ENCODE measurements at places on chromosomes 12 and 14. TPM values are rescaled to one million over a fixed set of nuclear protein-coding genes. Genes with fewer than 3 reads are reported as not detected.
A peak's percentile ranks its signal among the peaks of the same experiment; 100 is the strongest.

GRCh38 chr12:104182621-104183378 lies 32.8 kb upstream of the TXNRD1 start:
- no peak for DNase-seq

DNA sequence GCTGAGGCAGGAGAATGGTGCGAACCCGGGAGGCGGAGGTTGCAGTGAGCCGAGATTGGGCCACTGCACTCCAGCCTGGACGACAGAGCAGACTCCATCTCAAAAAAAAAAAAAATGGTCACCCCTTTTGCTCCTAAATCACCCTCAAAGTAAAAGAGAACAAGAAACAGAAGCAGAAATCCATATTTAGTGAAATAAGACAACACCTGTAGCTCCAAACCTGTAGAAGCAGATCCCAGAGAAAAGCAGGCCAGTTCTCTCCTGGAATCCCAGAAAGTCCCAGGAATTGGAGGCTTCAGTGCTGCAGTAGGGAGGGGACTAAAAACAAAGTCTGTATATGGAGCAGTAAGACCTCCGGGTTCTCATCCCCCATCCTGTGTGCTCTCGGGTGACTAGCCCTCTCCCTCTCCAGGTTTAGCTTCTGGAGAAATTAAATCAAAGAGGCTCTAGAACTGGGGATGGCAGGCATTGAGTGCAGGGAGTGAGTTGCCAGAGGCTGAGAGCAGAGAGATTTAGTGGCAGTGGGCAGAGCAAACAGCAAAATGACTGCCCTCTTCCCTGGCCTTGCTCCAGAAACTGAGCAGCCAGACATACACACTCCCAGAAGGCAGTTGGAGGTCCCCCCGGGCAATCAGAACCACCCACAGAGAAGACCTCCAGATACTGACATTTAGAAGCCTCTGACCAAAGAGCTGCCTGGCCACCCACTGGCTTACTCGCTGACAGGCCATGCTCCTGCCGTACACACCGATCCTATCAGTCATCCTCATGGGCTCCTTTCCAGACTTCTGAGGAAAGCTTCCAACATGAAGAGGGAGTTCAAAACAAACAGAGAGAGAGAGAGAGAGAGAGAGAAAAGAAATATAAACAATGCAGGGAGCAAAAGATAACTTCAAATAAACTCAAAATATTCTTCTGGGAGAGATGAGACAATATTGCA lies 6.3 kb upstream of the MLXIP start:
- no peak for DNase-seq

Gene PSEN1
- polyA plus RNA-seq: 20.2 TPM

Gene AICDA
- polyA plus RNA-seq: not detected

- no peak for DNase-seq
Measured at GRCh38 chr12:2226641-2227040, 173.9 kb downstream of the CACNA1C start.

GRCh38 chr12:127165567-127166392 lies 1101.2 kb upstream of the TMEM132C start:
- DNase-seq: peak; percentile 33

Gene TIGAR
- polyA plus RNA-seq: 28.8 TPM

DNA sequence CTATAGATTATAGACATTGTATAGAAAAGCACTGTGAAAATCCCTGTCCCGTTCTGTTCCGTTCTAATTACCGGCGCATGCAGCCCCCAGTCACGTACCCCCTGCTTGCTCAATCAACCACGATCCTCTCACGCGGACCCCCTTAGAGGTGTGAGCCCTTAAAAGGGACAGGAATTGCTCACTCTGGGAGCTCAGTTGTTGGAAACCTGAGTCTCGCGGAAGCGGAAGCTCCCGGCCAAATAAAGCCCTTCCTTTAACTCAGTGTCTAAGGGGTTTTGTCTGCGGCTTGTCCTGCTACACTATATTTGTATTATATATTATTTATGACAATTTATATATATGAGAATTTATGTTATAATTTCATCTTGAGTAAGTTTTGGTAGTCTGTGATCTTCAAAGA lies 213.6 kb upstream of the AMIGO2 start:
- DNase-seq: no peak

DNA sequence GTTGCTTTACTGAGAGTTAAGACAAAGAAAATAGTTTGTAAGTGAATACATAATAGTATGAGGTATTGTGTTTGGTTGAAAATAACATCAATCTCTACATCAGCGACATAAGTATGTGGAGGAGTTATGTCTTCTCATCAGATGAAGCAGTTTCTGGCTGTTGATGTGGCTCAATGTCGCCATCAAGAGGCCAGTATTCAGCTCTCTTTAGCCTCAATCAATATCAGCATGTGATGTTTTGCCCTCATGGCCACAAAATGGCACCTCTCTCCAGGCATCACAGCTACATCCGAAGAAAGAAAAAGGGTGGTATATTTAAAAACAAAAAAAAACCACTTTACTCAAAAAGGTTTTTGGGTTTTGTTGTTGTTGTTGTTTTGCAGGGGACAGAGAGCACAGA lies 302.3 kb upstream of the TMEM132C start:
- no peak for DNase-seq

DNA sequence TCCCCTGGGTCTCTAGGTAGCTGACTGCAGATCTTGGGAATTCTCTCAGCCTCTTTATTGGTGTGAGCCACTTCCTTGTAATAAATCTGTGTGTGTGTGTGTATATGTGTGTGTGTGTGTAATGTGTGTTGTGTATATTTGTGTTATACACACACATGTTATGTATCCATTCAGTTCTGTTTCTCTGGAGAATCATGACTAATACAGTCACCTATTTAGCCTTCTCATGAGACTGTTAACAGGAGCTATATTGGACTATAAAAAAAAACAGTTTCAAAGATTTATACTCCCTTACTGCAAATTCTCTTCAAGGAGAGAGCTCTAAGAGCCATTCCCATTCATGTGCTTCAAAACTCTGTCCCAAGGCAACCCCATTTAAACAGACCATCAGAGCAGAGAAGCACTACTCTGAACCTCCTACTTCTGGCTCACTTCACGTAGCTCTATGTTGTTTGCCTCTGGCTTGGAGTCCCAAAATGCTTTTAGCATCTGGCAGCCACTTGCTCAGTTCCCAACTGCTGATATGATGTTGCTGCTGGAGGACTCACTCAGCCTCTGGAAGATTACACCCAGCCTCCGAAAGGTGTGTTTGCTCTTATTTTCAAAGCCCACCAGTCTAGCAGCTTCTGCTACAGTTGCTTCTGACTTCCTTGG lies 48.7 kb upstream of the KITLG start:
- no peak for DNase-seq

Gene ITGA7
- 12.2 TPM for polyA plus RNA-seq

GRCh38 chr14:71056168-71056567 lies 148.9 kb downstream of the PCNX1 start:
- DNase-seq: no peak

Gene SLC6A13
- polyA plus RNA-seq: not detected

DNA sequence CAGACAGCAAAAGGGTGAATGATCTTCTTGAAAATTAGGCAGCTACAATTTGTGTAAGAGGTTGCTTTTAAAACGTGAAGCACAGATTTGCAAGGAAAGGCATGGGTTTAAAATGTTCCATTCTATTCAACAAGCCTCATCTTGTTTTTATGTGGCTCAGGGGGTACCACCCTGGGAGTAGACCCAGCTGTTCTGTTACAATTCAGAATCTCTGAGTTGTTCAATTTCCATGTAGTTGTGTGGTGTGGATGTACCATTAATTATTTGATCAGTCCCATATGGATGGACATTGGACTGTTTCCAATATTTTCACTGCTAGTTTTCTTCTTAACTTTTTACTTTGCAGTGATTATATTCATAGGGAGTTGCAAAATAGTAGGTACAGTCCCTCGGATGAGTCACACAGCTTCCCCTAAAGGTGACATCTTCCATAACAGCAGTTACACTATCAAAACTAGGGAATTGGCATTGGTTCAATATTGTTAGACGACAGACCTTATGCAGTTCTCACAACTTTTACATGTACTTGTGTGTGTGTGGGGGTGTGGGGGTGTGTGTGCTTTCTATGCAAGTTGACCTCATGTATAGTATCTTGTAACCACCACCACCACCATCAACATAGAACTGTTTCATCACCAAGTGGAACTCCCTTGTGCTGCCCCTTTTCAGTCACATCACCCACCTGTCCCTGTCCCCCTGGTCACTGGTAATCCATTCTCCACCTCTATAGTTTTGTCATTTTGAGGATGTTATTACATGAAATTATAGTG lies 59.0 kb upstream of the CAPRIN2 start:
- DNase-seq: no peak

DNA sequence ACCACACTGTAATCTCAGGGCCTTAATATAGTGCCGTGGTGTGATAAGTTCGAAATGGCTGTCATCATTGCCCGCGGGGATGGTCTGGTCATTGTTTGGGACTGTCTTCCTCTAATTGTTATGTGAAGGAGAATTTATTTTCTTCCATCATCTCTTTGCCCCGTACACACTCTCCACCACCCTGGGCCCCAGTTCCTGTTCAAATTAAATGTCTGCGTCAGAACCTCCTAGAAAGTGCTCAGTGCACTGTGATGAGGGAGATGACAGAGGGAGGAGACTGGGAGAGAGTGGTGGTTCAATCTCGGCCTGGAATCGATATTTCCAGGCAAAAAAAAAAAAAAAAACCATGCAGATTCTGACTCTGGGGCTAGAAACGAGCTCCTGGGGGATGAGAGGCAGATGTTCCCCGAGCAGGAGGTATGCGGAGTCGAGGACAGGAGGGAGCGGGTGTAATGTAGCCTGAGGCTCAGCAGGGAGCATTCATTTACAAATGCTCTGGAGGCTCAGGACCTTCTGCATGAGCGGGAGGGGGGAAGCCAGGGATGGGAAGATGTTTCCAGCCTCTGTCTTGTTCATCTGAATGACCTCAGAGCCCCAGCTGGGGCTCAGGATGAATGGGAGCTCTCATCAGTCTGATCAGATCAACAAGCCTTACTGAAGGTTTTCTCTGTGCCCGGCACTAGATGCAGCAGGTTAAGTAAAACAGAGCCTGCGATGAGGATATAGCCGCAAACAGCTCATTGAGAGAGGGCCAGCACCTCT lies 219.5 kb downstream of the TBX5 start:
- DNase-seq: no peak

GRCh38 chr12:109820816-109821381 lies 12.3 kb downstream of the TRPV4 start:
- no peak for DNase-seq

- no peak for DNase-seq
Measured at GRCh38 chr12:90618586-90618985, 336.4 kb downstream of the CCER1 start.

Gene SCNN1A
- polyA plus RNA-seq: 0.26 TPM

GRCh38 chr14:103016594-103016993 lies 40.8 kb downstream of the CDC42BPB start:
- DNase-seq: no peak

- DNase-seq: no peak
Measured at GRCh38 chr12:111440631-111441030, 34.9 kb downstream of the SH2B3 start.

Gene AMN
- polyA plus RNA-seq: 0.06 TPM

- DNase-seq: no peak
Measured at GRCh38 chr14:50794068-50794645, 36.8 kb downstream of the NIN start.

Gene PCNX4
- polyA plus RNA-seq: 67.2 TPM

- no peak for DNase-seq
Measured at GRCh38 chr12:67784831-67785230, 136.3 kb downstream of the DYRK2 start.

DNA sequence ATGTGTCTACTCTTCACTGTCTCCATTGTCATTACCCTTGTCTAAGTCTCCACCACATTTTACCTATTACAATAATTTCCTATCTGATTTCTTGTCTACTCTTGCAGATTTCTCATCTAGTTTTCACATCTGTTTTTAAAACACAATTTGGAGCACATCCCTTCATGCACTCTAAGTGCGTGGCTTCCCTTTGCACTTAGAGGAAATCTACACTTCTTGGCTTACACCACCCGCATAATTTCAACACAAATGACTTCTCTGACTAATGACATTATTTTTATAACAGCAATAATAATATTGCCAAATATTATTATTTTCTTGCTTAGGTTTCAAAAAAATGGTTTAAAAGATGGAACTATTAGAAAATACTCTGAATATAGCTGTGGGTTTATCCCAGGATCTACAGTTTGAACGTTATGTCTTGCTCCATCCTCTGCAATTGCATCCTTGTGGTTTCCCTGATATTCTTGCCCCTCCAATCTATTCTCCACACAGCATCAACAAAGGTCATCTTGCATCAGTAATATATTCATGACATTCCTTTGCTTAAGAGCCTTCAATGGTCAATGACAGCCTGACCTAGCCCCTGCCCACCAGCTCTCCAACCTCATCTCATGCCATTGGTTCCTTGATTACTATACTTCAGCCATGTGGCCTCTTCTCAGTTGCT lies 153.7 kb downstream of the SLC25A21 start:
- DNase-seq: no peak

- no peak for DNase-seq
Measured at GRCh38 chr12:28800129-28800528, 348.9 kb upstream of the FAR2 start.

DNA sequence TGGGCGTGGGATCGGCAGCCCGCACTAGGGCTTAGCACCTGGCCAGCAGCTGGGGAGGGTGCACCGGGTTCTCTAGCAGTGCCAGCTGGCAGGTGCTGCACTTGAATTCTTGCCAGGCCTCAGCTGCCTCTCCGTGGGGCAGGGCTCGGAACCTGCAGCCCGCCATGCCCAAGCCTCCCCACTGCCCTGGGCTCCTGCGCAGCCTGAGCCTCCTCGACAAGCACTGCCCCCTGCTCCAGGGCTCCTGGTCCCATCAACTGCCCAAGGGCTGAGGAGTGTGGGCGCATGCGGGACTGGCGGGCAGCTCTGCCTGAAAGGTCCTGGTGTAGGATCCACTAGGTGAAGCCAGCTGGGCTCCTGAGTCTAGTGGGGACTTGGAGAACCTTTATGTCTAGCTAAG lies 30.6 kb upstream of the SDR39U1 start:
- no peak for DNase-seq

DNA sequence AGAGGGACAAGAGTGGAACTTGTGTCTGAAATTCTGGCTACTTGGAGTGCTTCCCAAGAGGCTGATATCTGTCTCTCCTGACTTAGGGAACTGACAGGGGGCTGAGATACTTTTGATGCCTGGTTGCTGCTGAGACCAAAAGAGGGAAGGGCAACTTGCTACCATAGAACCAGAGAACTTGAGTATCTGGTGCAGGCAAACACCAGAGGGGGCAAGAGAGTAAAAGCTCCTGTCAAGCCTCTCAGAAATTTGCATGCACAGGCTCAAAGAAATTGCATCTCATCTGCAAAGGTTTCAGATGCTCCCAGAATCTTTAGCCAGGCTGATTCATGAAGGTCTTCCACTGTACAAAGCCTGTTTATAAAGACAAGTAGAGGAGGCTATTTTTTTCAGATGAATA lies 391.3 kb upstream of the FOXG1 start:
- no peak for DNase-seq

DNA sequence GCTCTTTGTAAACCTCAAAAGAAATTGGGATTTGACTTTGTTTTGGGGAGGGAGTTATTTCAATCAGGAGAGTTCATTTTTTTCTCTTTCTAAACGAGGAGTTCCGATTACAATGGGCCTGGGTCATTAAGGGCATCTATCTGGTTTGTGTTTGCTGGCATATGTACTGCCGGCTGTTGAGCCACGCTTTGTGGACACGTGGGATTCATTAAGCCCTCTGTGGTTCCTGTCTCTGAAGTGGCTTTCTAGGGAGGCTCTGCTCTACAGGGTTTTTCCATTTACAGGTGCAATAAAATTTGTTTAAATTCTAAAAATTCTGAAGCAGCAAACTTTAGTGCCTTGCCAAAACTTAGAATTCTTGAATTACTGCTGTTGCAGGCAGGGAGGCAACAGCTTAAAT lies 57.9 kb downstream of the GNS start:
- no peak for DNase-seq

- DNase-seq: no peak
Measured at GRCh38 chr12:51760231-51760630, 88.3 kb downstream of the FIGNL2 start.

Data from AG04450 (cell line).